ENCODE measurements at places on chromosomes 1 and 21.

DNA sequence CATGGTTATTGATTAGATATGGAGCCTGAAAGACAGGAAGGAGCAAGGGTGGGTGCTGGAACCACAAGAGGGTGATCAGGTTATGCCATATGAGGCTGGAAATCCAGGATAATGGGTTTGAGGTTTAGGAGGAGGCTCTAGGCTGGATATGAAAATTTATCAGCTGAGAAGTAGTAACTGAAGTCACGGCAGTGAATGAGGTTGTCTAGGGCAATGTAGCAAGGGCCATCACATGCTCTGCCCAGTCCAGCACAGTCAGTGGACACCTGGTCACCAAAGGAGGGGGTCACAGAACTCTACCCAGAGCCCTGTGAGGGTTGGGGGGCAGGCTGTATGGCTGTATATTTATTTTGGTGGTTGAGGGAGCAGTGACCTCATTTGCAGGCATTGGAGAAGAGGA lies 10.5 kb upstream of the TMEM61 start:
- DNase-seq = no peak

- no peak for DNase-seq
These were observed 82.8 kb upstream of the SOX13 start for GRCh38 chr1:203990118-203990517.

DNA sequence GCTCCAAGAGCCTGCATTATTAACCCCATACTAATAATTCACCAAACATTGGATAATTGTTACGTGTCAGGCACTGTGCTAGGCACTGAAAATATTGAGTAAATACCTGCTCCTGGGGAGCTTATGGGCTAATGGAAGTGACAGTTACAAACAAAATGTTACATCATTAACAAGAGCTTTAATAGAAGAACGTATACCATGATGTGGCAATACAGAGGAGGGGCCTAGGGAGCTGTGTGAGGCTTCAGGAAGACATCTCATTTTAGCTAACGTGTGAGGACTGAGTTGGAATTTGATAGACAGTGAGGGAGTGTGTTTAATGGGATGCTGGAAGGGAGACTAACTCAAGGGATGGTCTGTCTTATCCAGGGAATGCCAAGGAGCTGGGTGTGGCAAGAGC lies 16.5 kb upstream of the TSPAN2 start:
- no peak for DNase-seq

- no peak for DNase-seq
These were observed 2.1 kb upstream of the S100A2 start for GRCh38 chr1:153567621-153568366.

GRCh38 chr1:32742199-32742947 lies 39.8 kb upstream of the SYNC start:
- DNase-seq = no peak

DNA sequence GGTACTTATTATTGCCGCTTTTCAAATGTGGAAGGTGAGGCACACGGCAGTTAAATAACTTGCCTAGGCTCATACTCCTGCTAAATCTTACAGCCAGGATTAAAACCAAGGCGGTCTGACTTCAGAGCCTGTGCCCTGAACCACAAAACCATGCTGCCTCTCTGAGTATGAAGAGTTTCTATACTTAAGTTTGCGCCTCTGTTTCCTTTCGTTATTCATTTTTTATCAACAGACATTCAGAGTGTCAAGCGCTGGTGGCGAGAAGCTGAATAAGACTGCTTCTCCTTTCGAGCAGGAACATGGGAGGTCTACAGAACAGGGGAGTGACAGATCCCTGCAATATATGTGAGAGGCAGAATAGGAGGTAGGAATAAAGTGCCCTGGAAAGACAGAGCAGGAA lies 96.0 kb upstream of the DUSP10 start:
- DNase-seq = no peak

GRCh38 chr1:223363856-223364684 lies at the start of gene SUSD4:
Gene SUSD4 (minus strand): TSS chr1:223364176. CDS start chr1:223363425, 751 bp downstream.
- DNase-seq = no peak

GRCh38 chr1:30738040-30738714 lies 14.8 kb upstream of the MATN1 start:
- no peak for DNase-seq

GRCh38 chr1:213125643-213126042 lies 74.6 kb downstream of the RPS6KC1 start:
- DNase-seq = no peak
